ENCODE measurements at places on chromosomes 4 and X.

- DNase-seq = no peak
These were observed 8.3 kb upstream of the HAND2 start for GRCh38 chr4:173538148-173538908.

- DNase-seq = no peak
These were observed 249.5 kb downstream of the GPM6A start for GRCh38 chr4:175562542-175562941.

DNA sequence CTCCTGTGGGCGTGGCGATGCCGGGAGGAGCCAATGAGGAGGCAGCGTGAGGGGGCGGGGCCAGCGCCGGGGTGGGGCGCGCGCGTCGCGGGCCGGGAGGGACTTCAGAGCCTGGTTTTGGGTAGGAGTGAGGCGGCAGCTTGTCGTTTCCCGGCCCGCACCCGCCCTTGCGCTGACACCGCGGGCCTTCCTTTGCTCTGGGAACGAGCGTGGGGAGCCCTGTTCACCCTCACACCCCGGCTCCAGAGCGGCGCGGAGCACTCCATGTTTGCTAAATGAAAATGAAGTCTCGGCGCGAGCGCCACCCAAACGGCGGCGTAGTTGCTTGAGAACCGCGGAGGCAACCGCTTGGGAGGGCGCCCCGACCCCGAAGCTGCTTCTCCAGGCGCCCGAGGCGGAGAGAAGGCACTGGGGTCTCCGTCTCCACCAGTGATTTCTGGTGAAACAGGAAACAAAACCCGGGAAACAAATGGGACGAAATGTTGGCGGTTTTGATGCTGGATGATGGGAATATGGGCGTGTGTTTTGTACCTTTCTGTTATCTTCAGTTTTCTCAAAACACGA, 497 bp upstream of the GRPEL1 start:
- DNase-seq = no peak

DNA sequence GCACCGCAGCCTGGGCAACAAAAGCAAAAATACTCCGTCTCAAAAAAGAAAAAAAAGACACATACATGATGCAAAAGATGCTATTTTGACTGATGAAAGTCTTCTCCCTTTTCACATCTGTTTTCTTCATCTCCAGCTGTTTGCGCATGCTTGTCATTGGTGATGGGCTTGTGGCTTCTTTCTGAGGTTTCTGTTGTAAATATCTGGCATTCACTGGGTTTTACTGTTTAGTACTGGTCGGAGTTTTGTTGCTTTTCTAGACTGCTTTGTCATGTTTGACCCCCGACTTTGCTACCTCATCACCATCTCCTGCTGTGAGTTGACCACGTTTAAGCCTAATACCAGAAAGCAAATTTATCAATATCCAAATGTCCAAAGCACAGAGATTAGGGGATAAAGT, 34.4 kb downstream of the PTCHD1 start:
- no peak for DNase-seq

DNA sequence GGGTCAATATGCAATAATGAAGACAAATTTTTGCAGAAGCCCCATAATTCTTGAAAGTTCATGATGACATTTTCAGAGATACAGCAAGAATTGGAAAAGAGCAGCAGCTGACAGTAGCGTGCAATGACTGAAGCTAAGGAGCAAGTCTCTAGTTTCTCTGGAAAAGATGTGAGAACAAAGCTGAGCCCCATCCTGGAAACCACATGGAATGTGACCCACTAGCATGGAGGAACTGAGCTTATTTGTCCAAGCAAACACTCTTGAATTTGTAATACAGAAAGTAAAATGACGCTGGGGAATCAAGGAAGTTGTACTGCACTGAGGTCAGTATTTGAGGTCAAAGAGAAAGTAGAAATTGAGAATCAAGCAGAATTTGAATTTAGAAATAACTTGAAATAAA, 1447.2 kb downstream of the FSTL5 start:
- no peak for DNase-seq

DNA sequence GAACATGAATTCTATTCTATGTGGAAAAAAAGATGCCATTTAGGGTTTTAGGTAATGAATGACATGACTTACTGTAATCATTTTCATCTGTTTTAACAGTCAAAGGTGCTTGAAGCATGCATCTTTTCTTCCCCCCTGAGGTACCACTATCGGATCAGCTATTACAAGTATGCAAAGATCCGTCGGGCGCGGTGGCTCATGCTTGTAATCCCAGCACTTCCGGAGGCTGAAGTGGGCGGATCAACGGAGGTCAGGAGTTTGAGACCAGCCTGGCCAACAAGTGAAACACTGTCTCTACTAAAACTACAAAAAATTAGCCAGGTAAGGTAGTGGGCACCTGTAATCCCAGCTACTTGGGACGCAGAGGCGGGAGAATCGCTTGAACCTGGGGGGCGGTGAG, 241.3 kb downstream of the ARAP2 start:
- no peak for DNase-seq

DNA sequence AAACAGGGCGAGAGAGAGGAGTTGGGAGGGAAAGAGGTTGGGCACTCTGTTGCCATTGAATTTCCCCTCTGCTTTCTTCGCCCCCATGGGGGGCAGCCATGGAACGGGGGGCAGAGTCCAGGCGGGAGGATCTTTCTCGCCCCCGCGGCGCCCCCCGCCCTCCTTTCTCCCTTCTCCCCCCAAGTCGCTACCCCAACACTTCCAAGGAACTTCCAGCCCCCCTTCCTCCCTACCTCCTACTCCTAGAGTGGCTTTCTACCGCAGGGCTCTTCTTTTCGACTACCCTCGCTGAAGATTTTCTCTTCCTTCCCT, 594 bp upstream of the STAG2 start:
- peak; percentile 29 for DNase-seq

DNA sequence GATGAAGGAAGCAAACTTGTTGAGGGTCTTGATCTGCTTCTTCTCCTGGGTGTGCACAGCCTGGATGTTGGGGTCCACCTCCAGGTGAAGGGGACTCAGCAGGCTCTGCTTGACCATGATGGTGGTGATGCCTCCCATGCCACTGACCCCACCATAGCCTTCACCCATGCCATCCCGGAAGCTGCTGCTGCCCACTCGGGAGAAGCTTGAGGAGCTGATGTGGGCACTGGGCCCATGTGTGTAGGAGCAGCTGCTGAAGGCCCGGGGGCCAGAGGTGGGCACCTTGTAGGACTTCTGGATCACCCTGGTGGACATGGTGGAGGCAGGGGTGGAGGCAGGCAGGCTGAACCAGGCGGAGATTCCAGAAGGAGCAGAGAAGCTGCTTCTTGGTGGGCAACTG, 432.7 kb upstream of the DIPK2B start:
- DNase-seq = no peak

DNA sequence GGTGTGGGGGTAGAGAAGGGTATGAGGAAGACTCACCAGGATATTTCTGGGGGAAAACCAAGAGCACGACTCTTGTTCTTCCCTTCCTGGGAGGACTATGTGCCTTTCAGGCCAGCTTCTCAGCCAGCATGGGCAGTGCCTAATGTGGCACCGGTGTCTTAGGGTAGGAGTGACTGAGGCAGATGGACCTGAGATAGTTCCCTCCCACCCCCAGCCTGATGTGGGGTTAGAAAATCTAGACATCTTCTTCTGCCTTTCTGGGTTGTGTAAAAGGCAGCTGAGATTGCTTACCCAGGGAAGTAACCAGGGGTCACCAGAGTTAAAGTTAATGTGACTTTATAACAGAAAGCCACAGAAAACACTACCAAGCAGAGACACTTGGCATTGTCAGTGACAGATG, 127.3 kb downstream of the TMA16 start:
- DNase-seq = no peak

DNA sequence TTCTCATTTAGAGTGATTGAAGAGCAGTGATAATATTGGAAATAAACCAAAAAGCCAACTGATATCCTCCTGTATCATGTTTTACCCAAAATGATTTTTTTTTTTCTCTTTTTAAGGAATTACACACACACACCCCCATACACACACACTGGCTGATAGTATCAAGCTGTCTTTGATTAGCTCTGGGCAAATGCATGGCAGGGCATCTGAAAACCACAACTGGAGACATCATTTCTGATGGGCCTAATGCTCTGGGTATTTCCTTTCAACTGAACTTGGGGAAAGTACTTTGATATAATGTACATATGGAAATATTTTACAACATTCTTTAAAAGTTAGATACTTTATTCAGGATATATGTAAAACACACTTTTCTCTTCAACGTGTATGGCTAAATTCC, 14.2 kb upstream of the OSTC start:
- DNase-seq = no peak

DNA sequence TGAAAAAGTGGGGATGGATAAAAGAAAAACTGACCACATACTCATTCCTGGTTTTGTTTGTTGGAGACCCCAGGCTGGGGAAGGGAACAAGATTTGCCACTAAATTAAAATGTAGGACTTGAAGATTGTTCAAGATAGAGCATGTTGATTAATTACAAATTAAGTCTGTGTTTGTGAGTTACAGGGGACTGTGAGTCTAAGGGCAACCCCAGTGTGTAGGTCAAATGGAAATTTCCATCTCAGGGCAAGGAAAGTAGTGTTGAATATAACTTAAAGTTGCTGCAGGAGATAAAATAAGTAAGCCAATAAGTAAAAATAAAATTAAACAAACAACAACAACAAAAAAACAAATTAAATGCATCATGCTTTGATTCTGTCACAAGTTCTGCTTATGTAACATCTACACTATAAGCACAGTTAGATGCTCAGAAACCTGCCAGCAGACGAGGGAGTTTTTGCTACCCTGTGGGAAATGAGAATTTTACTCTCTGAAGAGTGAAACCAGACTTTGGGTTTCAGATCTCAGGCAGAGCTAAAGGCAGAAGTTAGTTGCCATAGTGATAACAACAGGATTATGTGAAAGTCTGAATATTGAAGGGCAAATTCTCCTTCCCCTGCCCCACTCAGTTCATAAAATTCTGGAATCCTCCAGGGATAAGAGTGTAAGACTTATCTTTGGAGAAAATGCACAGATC, 352.3 kb downstream of the GRXCR1 start:
- DNase-seq = no peak

- no peak for DNase-seq
These were observed 638.6 kb downstream of the STPG2 start for GRCh38 chr4:97504713-97505112.

DNA sequence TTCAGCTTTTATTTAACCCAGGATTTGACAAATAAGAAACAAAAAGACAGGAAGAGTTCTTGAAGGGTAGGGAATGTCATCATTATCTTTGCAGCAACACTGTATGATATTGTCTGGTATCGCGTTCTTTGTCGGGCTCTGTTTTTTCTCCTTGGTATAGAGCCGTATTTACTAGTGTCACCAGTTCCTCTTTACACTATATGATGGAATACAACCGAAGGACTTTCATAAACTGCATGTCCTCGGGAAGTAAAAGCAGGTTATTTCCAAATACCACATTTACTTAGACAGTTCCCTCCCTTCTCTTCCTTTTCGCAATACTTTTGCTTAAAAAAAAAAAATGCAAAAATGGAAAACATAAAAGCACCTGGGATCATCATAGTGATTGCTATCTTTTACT, 96.6 kb upstream of the IL13RA1 start:
- DNase-seq = no peak

DNA sequence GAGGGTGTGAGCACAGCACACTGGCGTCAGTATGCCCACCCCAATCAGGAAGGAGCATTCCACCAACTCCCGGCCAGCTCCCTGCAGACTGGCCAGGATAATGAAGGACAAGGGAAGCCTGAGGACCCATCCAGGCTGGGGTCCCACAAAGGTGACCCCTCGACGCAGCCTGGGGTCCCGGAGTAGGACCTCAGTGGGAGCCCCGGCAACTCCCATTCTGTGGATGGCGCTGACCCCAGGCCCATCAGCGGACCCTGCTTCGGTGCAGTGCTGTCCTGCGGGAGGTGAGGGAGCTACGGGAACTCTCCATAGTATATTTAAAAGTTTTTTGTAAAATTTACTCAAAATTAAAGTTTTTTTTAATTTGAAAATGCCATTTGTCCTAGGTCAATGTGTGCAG, 137.7 kb upstream of the NKX1-1 start:
- no peak for DNase-seq

- no peak for DNase-seq
These were observed 60.6 kb upstream of the SPANXN2 start for GRCh38 chrX:143781103-143781502.

DNA sequence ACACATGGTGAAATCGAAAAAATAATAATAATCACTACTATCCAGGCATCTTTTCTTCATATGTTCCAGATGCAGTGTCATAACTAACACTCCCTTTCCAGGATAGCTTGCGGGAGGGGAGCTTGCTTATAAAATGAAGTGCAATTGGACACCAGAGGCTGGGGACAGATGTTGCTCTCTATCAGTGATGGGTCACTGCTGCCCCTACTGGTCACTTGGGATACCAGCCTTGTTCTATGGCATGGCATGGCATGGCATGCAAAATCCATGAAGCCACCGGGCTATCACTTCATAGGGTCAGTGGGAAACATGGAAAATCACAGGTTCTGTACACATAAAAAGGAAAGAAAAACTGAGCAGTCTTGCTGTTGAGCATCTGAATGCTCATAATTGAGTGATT, 168.1 kb downstream of the GLRA2 start:
- DNase-seq = peak; percentile 25

- DNase-seq = peak; percentile 16
These were observed 70.8 kb downstream of the ADRA2C start for GRCh38 chr4:3836756-3837601.

GRCh38 chrX:46400530-46401443, 144.4 kb downstream of the ZNF674 start:
- no peak for DNase-seq

DNA sequence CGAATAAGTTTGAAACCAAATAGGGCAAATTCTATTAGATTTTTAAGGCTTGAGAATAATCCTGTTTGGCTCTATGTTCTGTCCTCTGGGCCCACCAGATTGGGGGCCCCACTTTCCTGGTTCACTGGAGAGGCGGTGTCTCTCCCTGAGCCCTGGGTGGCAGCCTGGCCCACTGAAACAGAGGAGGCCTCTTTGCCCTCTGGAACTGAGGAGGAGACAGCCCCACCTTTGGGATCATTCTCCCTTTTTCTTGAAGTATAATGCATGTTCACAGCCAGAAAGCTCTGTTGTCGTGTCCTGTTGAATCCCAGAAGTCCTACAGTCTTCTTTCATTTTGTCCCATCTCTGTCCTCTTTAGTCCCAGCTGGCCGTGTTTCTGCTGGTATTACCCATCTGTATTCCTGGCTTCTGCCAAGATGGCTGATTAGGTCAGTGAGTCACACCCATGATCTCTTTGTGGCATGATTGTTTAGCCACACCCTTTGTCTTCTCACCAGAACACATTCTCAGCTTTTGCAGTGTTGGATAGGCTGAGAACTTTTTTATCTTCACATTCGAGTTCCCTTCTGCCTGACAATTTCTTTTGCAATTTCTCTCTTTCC, 8.1 kb upstream of the TBC1D25 start:
- DNase-seq = no peak

DNA sequence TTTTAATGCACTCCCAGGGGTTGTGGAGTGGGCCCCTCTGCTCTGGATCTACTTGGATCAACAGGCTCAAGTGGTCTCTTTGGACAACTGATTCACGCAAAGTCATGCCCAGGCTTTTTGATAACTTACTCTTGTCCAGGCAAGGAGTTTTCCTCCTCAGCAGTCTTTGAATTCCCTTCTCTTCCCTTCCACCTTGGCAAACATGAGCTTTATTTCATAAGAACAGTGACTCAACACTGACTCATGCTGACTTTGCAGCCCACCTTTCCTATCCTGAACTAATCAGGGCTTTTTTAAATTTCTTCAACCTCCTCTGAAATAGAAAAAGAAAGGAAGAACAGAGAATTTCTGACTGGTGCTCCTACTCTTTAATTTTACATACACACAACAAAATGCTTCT, 132.1 kb upstream of the LDB2 start:
- no peak for DNase-seq
